NCI-H1105 treated with DMSO at 0.1 percent for 48 hours (cell line): ENCODE measurements at places on chromosomes 6 and 20.

- DNase-seq: no peak
These were observed 475 bp upstream of the TMEM181 start for GRCh38 chr6:158559338-158559894.

GRCh38 chr20:49646126-49646525 is 67.6 kb downstream of the B4GALT5 start:
- DNase-seq: no peak

DNA sequence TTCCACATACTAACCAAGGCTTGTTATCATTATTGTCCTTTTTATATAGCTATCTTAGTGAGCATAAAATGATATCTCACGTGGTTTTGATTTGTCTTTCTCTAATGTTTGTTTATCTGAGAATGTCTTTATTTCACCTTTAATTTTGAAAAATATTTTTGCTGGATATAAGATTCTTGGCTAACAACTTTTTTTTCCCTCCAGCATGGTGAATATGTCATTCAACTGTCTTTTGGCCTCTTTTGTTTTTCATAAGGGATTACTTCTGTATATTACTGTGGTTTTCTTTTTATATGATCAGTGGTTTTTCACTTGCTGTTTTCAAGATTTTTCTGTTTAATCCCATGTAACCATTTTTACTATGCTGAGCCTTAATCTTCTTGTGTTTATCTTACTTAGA is 141.0 kb downstream of the GRM1 start:
- no peak for DNase-seq

DNA sequence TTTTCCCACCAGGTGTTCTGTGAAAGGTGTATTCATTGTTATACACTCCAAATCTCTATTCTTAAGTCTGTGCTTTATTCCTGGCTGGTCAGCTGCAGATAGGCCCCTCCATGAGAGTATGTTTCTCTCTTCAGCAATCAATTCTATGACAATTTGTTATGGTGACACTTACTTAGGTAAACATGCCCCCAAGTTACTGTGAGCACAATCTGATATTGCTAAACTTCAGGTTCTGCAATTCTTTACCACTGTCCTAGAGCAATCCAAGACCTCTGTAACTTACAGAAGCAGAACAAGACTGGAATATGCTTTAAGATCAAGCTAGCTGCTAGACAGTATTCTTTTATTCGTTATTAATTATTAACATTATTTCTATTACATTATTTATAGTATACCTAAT is 391.9 kb downstream of the FRK start:
- no peak for DNase-seq

- DNase-seq: no peak
These were observed 189.5 kb upstream of the SLC24A3 start for GRCh38 chr20:19022791-19023448.

DNA sequence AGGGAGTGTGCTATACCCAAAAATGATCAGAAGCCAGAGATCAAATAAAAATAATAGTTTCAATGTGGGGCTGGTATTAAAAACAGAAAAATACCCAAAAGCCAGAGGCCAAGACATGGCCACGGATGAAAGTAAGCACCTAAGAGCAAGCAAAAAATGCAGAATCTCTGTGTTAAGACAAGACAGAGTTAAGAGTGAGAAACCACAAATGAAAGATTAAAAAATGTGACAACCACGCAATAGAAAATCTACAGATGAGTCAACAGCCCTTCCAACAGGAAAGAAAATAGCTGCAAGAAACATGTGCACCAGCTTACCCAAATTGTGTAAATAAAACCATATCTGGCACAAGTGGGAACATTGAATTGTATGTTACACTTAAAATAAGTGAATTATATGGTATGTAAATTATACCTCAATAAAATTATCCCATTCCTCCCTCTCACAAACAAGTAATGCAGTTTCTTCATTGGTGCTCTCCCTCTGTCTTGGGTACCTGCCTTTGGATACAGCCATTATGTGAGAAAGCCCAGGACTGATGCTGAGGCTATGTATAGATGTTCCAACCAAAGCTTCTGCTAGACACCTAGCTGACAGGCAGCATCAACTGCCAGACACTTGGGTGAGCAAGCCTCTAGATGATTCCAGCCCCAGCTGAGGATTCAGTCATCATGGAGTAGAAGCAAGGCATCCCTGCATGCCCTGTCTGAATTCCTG is 55.3 kb upstream of the UFL1 start:
- DNase-seq: no peak

DNA sequence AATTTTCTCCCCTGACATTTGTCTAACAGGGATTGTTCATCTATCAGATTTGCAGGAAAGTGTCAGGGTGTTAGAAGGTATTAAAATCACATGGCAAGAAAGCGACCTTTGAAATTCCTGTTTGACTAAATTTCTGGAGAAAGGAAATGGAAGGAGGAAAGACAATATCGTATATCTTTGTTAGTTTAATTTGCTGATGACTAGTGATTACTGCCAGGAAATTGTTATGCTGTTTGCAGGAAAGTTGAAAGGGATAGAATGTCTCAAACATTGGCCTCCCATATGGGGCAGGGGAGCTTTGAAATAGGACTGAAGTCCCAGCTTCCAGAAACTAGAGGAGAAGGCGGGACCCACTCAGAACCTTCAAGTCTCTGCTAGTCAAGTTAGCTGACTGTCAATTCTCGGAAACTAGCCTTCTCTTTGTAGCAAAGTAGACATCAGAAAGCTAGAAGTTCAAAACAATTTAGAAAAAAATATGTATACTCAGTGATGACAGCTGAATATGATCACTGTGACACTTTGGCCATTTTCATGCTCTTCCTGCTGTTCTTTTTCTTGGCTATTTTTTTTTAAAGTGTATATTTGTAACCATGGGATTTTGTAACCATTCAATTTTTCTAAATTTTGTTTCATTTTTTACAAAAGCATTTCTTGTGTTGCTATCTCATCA is 53.4 kb upstream of the RALGAPA2 start:
- no peak for DNase-seq

DNA sequence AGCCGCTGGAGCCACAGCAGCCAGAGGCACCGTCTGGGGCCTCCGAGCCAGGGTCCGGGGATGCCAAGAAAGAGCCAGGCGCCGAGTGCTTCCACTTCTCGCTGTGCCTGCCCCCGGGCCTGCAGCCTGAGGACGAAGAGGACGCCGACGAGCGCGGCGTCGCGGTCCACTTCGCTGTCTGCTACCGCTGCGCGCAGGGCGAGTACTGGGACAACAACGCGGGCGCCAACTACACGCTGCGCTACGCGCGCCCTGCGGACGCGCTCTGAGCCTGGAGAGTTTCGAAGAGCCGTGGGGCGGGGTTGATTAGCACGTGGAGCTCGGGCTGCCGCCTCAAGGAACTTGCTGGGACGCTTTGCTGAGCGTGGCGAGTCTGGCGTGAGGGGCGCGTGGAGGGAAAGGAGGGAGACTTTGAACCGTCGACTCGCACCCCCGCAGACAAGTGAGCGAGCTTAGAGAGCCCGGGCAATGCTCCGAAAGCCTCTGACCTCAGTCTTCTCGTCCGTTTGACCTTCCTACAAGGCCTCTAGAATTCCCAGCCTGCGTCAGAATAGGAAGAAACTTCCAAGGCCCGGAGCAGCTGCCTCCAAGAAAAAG is 1.3 kb downstream of the PPP1R3G start:
- no peak for DNase-seq
